Activated CD8-positive, alpha-beta memory T cell treated with anti-CD3 and anti-CD28 coated beads, Interleukin-2, amount 50 U/mL, for 48 hours (primary cell): ENCODE measurements at places on chromosomes 6 and 20.

- no peak for DNase-seq
These were observed 348.0 kb upstream of the JARID2 start for GRCh38 chr6:14897831-14898230.

DNA sequence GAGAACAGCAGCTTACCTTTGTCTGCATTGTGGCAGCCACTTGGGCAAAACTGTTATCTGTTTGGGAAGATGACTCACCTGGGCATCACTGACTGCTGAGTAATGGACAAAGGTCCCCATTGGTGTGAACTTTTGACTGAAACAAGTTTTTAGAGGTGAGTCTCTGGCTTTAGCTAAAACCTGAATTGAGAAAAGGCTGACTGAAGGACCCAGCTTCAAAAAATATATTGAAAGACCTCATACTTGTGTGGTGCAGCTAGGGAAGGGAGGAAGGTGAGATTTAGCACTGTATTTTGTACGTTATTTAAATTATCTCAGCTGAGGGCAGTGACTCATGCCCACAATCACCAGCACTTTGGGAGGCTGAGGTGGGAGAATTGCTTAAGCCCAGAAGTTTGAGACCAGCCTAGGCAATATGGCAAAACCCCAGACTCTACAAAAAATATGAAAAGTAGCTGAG lies 4.5 kb upstream of the CITED2 start:
- DNase-seq = no peak

DNA sequence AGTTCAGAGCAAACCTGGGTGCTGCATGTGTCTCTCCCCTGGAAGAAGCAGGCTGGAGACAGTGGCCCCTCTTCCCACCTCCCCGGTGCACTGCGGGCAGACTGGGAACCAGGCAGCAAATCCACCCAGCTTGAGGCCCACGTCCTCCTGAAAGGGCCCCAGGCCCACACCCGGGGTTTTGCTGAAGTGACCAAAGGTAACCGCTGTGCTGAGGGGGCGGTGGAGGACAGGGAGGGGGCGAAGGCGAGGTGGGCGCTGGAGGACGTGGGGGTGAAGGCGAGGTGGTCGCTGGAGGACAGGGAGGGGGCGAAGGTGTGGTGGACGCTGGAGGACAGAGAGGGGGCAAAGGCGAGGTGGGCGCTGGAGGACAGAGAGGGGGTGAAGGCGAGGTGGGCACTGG lies 1.8 kb upstream of the BIRC7 start:
- DNase-seq = no peak

DNA sequence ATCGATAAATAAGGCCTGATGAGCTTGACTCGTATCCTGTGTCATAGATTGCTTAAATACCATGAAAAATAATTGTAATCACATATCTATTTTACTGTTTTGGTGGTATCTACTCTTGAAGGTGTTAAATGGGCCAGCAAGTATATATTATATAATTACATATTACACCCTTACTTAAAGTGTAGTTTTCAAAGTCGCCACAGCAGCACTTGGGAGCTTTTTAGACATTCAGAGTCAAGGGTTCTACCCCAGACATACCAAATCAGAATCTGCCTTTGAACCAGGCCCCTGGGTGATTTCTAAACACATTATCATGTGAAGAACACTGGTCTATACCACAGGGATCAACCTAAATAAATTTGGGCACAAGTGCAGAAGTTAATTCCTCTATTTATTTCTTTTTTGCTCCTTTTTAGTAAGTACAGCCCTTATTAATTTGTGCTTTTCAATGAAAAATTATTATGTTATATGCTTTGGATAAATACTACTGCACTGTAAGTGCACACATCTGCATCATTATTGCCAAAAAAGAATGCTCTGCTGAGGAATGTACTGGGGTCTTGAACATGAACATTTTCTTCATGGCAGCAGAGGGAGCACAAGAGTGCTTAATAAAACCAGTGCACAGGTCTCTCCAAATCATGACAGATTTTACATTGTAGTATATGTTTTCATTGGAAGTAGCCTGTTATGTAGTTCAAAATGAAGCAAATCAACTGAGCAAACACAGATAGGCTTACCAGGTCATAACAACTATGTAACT lies 3.1 kb upstream of the ATXN1 start:
- no peak for DNase-seq

GRCh38 chr6:169933251-169933821 lies 181.9 kb downstream of the ERMARD start:
- DNase-seq = no peak
